Left cardiac atrium (tissue), 4 donors: ENCODE measurements at places on chromosomes 12 and 14.

GRCh38 chr12:70948976-70949336, 28.4 kb upstream of the PTPRR start:
- DNase-seq: peak; percentile 19

- no peak for DNase-seq
These were observed 132.7 kb downstream of the SSPN start for GRCh38 chr12:26327975-26328644.

GRCh38 chr12:57897286-57897974, 43.9 kb upstream of the ATP23 start:
- no peak for DNase-seq

DNA sequence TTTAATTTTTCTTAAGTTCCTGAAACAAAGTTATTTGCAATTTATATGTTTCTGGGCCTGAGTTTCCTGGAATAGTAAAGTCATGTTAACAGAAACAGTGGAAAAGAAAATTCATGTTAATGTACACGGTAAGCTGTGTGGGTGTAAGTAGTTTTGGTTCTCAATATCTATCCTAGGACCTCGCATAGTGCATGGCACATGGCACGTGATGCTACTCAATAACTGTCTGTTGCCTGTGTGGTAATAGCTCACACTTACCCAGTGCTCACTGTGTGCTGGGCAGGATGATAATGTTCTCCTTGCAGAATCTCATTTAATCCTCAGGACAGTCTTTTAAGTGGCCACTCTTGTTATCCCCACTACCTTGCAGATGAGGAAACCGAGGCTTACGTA, 100.7 kb downstream of the DUSP16 start:
- no peak for DNase-seq

DNA sequence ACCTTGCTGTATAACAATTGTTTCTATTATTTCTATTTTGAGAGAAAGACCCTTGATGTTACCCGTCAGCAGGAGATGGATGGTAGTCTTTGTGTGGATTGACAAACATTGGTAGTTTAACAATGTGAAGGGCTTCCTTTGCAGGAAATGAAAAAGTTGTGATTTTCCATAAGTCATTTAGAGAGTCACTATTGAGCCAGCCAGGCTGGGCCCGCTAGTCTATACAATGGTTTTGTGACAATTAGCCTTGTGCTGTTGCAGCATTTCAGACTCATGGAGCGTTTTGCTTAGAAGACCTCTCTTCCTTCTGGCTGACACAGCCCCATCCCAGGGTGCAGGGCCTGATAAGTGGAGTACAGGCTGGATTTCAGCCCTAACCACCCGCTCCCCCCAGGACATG, 18.3 kb upstream of the SLC38A2 start:
- DNase-seq: no peak

- DNase-seq: no peak
These were observed 1390.7 kb downstream of the FSCB start for GRCh38 chr14:43116341-43116740.

GRCh38 chr14:73220634-73221033, 16.7 kb upstream of the PAPLN start:
- DNase-seq: no peak

GRCh38 chr12:29614694-29615325, 117.3 kb upstream of the OVCH1 start:
- DNase-seq: no peak

DNA sequence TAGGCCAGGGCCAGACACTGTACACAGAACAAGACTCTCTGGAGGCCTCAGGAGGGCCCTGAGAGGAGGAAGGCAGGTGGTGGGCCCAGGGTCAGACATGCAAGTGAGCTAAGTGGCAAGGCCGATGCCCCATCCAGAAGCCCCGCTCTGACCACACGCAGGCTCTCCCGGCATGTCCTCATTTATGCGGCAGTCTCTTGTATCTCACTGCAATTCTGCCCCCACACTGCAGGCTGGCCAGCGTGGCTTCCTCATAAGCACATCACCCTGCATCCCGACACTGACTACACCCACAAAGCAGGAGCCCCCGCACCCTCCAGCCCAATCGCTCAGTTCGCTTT, 17.5 kb downstream of the SSH1 start:
- no peak for DNase-seq

GRCh38 chr12:127150479-127150878, 1116.5 kb upstream of the TMEM132C start:
- no peak for DNase-seq

GRCh38 chr14:104885973-104886689, 21.1 kb downstream of the CEP170B start:
- peak; percentile 13 for DNase-seq

DNA sequence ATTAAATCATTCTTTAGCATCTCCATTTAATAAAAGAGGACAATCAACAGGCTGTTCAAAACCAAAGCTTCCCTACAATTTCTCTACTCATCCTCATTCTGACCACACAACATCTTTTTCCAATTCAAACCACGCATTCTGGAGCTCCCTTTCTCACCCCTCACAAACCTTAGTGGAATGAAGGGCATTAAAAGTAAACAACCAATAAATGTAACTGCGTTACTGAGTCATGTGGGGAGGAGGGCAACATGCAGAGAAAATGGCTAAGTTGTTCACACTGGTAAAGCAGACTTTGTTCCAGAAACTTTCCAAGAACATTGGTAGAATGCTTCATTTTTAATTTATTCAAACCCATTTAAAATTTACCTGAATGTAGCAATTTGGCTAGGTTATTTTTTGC, 19.6 kb downstream of the SOX5 start:
- no peak for DNase-seq

DNA sequence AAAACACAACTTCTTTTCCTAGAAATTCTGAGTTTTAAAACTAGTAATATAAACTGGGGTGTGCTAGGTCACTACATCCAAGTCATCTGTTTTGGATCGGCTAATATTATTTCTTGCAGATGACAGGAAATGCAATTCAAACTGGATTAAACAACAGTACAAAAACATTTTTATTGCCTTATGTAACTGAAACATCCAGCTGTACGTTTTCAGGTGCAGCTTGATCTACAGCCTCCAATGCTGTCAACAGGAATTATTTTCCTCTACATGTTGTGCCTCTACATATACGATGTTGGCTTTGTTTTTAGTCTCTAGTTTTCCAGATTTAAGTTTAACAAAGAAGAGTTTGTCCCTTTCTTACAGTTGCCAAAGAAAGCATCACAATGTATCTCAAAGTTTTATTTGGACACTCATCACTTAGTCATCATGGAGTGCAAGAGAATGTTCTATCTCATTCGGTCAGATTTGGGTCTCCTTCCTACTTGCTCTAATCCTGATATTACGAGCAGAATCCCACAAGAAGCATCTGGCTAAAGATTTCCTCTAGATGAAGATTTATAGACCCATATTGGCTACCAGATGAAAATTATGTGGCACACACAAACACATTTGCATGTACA, 326.7 kb downstream of the SLC6A15 start:
- DNase-seq: no peak

DNA sequence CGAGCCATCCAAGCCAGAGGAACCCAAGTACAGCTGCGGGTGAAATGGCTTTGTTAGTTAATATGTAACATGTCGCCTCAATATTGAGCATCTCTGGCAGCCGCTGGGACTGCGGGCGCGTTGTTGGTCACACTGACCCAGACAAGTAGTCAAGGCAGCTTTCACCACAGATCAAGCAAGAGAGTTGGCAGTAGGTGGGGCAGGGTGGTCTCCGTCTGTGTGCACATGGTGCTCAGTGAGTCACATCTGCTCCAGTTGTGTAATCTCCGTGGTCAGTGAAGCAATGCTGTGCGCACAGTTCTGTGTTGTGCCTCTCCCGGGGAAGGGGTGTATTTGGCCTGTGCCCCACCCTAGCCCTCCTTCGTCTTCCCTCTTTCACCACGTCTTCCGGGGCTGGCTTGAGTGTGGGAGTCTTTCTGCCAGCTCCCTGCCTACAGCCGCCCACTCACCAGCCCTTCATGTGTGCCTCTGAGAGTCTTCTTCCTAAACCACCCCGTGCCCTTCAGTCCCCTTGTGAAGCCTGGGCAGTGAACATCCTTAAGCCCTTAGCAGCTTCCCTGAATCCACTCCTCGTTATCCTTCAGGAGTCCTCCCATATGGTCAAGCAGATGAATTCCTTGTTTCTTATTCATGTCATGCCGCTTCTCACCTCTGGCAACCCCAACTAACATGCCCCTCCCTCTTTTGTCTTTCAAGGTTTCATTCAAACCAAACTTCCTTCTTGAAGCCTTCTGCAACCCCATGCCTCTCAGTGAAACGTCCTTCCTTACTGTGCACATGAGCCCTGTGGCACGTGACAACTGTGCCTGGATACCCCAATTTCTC, 242.1 kb downstream of the CACNA1C start:
- peak; percentile 45 for DNase-seq

DNA sequence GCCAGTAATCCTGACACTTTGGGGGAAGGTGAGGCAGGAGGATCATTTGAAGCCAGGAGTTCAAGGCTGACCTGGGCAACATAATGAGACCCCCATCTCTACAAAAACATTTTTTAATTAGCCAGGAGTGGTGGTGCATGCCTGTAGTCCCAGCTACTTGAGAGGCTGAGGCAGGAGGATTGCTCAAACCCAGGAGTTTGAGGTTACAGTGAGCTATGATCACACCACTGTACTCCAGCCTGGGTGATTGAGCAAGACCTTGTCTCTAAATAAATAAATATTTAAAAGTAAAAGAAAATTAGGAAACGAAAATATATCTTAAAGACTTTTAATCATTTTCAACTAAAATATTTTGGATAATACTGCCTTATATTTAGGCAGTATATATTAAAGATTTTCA, 25.9 kb downstream of the CKB start:
- no peak for DNase-seq

GRCh38 chr14:29717901-29718300, 209.7 kb downstream of the PRKD1 start:
- no peak for DNase-seq

DNA sequence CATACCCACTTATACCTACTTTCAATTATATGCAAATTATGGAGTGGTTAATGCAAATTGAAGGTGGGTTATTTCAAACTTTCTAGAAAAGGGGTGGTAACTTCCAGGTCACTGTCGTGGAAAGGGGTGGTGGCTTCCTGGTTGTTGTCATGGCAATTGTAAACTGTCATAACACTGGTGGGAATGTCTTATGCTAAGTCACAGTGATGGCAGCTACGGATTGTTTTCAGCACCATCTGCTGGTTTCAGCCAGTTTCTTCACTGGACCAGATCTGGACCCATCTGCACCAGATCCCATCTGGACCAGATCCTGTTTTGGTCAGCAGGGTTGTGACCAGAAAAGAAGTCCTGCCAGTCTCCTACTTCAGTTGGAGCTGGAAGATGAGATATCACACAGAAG, 1469.3 kb downstream of the AACS start:
- no peak for DNase-seq

- no peak for DNase-seq
These were observed 4.2 kb downstream of the DENND5B start for GRCh38 chr12:31586728-31587127.

DNA sequence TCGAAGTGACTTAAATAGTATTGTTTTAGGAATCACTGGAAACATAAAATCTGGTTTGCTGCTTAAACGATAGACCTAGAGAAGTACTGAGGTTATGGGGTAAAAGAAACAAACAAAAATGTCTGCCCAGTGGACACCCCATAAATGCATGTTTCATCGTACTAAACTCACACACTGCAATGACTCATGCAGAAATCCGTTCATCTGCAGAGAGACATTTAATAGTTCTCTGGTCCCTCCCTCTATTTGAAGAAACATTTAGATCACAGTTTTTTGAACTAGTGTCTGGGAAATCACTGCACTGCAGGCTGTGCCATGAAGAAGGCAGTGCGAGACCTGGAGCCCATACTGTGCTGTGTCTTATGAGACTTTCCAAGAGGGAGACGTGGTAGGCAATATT, 25.5 kb downstream of the SLC17A8 start:
- no peak for DNase-seq

DNA sequence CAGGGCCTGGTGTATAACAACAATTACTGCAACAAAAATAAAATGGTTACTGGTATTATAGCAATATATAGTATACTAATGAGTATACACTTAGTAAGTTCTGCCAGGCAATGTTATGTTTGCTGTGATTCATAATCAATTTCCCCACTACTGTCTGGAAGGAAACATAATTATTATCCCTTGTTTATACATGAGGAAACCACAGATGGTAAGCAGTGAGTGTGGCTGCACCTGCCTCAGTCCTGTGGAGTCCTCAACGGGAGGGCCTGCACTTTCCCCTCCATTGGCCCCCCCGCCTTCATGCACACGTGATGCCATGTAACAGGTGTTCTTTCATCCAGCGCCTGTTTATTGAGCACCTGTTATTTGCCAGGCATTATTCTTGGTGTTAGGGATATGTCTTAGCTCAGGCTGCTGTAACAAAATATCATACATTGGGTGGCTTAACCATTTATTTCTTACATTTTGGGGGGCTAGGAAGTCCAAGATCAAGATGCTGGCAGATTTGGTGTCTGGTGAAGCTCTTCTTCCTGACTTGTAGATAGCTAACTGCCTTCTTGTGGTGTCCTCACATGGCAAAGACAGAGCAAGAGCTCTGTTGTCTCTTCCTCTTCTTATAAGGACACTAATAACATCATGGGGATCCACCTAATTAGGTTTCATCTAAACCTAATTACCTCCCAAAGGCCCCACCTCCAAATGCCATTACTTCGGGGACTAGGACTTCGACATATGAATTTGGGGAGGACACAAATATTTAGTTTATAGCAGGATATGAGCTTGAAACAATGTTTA, 59.5 kb upstream of the CHGA start:
- DNase-seq: no peak

- no peak for DNase-seq
These were observed 84.7 kb upstream of the FERMT2 start for GRCh38 chr14:53035336-53036210.

- peak; percentile 63 for DNase-seq
These were observed 70.2 kb upstream of the GPHB5 start for GRCh38 chr14:63388766-63389431.

- DNase-seq: no peak
These were observed at the start of gene SLCO1C1 for GRCh38 chr12:20695232-20695631. TSS of gene SLCO1C1 (plus strand) at chr12:20695332. CDS start at chr12:20699577, 4,245 bp downstream.

DNA sequence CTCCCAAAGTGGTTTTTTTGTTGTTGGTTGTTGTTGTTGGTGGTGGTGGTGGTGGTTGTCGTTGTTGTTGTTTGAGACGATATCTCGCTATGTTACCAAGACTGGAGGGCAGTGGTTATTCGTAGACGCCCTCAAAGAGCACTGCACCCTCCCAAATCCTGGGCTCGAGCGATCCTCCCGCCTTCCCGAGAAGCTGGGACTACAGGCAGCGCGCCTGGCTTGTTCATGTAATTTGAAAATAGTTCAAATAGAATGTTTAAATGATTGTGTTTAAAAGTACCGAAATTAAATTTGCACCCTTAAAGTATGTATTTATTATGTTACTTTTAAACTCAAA, 439 bp upstream of the ANAPC5 start:
- DNase-seq: no peak

DNA sequence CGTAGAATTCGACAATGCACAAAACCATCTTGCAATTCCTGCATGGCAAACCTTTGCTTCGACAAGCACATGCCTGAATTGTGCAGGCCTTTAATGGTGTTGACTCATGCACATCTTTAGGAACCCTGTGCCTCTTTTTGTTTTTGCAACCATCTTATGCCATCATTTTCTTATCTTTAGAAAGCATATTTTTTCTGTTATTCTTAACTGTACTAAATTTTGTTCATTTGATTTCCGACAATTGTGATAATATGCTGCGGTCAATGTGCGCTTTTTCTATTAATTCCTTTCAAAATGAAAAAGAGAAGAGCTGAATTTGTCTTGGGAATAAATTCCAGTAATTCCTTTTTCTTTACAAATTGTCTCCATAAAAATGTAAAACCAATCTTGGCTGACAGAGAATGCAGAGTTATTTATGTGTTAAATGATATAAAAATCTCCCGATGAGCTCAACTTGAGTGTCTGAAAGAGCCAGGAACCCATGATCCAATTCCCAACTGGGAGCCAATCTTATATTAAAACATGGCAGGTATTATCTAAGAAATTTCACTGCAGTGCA, 20.1 kb upstream of the CDK17 start:
- DNase-seq: no peak
